ENCODE measurements at places on chromosomes 2 and 18. TPM values are rescaled to one million over a fixed set of nuclear protein-coding genes. Genes with fewer than 3 reads are reported as not detected.

The FNDC4 gene
- not detected for total RNA-seq

GRCh38 chr2:117850015-117850414 is 35.5 kb downstream of the DDX18 start:
- DNase-seq = no peak

DNA sequence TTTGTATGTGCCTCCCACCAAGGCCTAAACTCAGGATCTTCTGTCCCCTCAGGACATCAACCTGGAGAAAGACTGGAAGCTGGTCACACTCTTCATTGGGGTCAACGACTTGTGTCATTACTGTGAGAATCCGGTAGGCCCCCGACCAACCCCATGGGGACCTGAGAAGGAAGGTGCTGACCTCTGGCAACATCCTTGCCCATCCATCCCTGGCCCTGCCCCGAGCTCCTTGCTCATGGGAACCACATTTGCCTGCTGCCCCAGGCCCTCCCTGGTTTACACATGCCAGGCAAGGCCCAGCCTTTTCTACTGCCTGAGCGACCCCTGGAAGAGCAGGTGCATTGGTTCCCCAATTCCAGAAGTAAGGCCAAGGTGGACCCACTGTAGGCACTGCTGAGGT is 125.3 kb upstream of the PPP1CB start:
- DNase-seq = no peak

GRCh38 chr2:209331291-209331844 is 92.5 kb upstream of the MAP2 start:
- no peak for DNase-seq

The LYPD6 gene
- not detected for total RNA-seq

DNA sequence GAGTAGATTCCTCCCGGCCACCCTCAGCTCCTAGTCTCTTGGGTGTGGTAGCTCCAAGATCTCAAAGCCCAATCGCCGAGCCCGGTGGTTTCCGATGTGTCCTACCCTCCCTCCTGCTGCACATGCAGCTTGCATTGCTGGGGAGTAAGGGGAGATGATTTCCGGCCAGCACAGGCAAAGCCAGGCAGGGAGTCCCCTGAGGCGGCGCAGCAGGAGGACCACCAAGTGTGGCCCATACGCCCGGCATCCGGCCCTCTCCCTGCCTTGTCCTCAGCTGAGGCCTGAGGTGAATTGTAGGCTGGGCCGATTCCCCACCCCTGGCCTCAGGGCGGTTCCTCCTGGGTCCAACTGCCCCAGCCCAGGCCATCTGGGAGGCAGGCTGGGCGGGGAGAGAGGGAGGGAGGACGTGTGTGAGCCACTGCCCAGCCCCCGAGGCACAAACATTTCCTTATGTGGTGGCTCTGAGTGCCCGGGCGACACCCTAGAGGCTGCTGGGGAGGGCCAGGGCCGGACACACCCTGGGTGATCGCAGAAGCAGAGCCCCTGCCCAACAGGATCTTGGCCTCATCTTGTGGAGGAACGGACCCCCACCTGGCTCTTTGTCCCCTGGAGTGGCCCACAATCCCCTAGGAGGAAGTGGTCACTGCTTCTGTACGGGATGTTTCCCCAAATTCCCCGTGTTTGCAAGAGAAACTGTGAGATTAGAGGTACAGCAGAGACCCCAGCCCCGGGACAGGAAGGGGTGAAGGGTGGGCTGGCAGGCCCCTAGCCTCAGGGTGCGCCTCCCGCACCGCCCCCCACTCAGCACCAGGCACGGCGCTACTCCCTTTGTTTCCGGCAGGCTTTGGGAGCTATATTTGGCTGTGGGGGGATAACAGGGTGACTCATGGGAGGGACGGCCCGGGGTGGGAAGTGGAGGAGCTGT is 41.9 kb upstream of the PTMA start:
- no peak for DNase-seq

The CPLX4 gene
- total RNA-seq = not detected

- DNase-seq = no peak
Observed at GRCh38 chr18:22710673-22711191, 222.4 kb upstream of the RBBP8 start.

DNA sequence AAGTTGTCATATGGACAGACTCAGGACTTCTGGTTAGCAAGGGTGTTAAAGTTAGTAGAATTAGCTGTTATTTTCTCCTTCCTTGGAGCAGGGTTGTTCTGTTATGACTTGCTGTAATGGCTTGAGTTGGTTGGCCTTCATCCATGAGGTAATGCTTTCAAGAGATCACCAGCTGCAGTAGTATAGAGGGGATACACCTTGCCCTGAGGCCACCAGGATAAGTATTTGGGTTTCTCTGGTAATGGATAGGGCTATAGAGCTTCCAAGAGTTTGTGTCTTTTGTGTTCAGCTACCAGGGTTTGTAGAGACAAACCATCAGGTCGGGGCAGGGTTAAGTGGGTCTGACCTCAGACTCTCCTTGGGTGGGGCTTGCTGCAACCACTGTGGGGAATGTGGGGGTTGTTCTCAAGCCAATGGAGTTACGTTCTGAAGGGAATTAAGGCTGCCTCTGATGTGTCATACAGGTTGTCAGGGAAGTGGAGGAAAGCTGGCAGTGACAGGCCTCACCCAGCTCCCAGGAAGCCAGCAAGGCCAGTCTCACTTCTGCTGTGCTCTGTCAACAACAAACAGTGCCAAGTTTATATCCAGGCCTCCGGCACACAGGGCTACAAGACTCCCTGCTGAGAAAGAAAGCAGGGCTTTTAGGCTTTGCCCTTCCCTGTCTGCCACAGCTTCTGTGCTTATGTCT is 356.6 kb downstream of the SPAG16 start:
- no peak for DNase-seq

DNA sequence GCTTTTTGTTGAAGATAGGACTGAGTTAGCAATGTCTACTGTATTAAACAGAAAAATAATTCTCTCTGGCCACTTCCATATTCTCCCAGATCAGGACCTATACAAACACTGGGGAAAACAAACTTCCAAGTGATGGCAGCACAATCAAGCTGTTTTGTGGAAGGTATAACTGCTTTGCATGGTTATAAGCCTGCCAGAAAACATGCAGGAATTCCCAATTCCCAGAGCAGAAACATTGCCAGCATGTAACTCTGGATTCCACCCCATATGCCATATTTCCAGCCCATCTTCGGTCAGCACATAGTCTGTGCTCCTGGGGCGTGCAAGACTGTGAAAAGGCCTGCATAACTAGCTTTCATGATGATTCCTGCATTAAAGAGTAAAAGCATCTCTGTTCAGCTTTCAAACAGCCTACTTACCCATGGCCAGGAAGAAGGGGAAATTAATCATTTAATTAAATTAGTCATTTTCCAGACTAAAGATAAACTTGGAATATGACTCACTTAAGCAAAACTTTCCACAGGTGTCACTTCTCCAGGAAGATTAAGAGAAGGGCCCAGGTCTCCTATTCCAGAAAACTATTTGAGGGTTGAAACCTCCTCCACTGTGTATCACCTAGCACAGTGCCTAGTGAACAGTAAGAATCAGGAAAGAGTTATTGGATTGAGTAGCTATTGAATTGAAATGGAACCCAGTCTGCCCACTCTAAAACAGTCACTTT is 280.5 kb downstream of the NRXN1 start:
- no peak for DNase-seq

- no peak for DNase-seq
Observed at GRCh38 chr2:60621688-60622429, 68.4 kb upstream of the BCL11A start.

The CXCR1 gene
- total RNA-seq = not detected

The TFCP2L1 gene
- total RNA-seq = 0.06 TPM

DNA sequence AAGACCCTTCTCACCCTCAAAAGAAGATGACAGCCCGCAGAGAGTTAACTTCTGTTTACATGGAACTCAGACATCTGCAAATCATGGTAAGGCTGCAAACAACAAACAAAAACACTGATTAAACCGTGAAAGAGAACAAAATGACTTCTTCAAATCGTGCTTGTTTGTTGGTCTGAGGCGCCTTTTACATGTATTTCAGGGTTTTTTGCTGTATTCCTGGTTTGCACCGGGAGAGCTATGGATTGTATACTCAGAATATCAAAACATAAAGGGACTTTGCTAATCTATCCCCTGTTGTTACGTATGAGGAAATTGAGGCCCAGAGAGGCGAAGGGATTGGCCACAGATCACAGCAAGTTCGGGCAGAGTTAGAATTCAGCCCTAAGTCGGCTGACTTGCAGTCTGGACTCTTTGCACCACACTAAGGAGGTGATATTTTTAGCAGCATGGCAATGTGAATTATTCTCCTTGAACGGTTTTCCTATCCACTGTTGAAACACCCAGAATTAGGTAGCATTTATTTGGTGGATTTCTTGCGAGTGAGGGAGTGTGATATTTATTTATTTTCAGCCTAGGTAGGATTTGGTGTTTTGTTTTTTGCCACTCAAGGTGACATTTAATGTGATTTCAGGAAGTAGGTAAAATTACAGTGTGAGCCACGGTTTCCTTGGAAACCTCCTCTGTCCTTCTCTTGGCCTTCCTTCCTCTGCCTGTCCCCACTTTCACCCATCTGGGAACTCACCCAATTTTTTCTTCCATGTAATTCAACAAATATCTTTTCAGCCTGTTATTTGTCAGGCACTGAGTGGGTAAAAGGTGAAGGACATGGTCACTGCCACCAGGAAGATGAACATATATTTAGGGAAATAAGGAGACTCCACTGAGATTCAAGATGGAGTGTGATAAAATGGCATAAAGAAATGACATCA is 980 bp upstream of the PDE6D start:
- peak; percentile 17 for DNase-seq

GRCh38 chr2:197937814-197938213 is 133.4 kb downstream of the PLCL1 start:
- no peak for DNase-seq

DNA sequence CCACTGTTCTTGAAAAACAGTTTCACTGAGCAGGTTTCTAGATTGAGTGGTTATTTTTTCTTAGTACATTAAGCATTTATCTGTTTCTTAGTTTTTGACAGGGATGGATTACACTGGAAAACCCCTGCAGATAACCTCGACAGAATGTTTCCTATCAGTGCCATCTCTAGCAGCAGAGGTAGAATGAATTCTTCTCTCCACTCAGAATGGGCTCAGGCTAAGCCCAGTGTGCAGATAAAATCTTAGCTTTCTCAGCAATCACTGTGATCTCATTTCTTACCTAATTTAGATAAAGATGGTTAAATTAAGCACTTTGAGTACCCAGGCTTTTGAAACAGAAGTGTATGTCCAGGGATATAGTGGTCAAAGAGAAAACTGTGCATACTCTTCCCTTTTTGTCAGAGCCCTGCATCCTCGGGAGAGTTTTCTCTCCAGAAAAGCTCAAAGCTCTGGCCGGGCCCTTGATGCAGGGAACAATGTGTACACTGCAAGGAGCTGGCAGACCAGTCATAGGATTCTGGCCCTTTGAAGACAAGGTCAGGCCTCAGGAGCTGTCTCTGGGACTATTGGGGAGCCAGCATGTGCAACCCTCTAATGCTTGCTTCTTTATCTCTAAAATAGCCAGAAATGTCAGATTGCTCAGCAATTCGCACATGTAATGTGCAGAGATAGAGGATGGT is 10.6 kb upstream of the AKAIN1 start:
- no peak for DNase-seq

- no peak for DNase-seq
Observed at GRCh38 chr2:72827966-72828646, 2.3 kb upstream of the EXOC6B start.

The TM4SF20 gene
- not detected for total RNA-seq

DNA sequence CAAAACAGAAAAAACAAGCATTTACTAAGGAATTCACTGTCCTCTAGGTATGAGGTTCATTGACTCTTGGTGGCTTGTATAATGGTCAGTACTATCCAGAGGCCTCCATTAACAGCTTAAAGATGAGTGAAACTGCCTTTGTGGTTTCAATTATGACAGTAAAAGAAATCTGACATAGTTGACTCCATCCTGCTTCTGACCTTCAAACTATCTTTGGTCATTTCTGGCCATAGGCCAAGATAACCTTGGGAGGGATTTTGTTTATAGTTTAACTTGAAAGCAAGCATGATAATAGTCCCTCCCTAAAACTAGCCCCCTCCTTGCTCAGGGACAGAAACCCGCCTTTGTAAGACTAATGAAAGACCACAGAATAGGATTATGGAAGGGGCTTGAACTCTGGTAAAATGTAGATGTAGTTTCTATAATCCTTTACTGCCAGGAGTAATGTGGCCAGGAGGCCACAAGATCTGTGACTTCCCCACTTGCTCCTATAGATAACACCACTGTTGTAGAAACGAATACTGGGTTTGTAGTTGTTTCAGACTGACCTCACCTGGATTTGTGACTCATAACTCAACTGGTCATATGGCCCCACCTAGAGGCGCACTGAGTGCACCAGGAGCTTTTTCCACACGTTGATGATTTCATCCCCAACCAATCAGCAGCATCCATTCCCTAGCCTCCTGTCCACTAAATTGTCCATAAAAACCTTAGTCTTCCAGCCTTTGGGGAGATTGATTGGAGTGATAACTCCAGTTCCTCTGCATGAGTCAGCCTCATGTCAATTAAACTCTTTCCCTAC is 8.6 kb upstream of the PLEKHM3 start:
- DNase-seq = peak; percentile 38

The ACADL gene
- total RNA-seq = not detected

- DNase-seq = no peak
Observed at GRCh38 chr2:8115456-8115855, 566.4 kb upstream of the ID2 start.

- no peak for DNase-seq
Observed at GRCh38 chr2:200746301-200746700, 65.4 kb upstream of the BZW1 start.

GRCh38 chr2:201735486-201735885 is 37.0 kb upstream of the MPP4 start:
- no peak for DNase-seq

The AKAIN1 gene
- not detected for total RNA-seq

The TMEM200C gene
- total RNA-seq = not detected

GRCh38 chr18:12921178-12921577 is 26.6 kb upstream of the SEH1L start:
- DNase-seq = peak; percentile 37

DNA sequence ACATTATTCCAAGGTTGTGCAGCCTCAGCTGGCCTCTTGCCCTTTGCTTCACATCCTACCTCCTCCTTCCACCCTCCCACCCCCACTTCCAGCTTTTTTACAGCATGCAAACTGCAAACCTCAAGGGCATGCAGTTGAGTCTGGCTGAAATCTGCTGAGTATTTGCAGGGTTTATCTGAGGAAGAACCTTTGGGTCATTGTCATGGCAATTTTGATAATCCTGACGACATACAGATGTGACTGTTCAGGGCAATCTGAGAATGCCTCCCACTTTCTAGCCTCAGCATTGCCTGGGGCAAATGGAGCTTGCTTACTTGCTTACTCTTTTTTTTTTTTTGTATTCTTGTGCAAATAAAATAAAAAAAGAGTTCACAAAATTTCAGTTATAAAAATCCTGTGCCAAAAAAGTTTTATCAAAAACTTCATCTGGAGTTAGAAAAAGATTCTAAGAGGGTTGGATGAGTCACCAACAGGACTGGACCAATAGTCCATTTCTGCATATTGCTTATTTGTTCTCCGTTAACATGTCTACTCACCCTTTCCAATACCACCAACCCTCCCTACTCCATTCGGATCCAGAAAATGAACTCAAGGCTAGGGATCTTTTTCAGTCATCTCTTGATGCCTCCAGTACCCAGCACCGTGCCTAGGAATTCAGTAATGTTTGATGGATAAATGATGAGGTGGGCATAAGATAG is 23.6 kb upstream of the LHCGR start:
- no peak for DNase-seq

The DSG1 gene
- not detected for total RNA-seq

Measured in activated naive CD8-positive, alpha-beta T cell treated with anti-CD3 and anti-CD28 coated beads for 36 hours (primary cell).